NCI-H2171 (cell line): ENCODE measurements at places on chromosomes 4 and X.

DNA sequence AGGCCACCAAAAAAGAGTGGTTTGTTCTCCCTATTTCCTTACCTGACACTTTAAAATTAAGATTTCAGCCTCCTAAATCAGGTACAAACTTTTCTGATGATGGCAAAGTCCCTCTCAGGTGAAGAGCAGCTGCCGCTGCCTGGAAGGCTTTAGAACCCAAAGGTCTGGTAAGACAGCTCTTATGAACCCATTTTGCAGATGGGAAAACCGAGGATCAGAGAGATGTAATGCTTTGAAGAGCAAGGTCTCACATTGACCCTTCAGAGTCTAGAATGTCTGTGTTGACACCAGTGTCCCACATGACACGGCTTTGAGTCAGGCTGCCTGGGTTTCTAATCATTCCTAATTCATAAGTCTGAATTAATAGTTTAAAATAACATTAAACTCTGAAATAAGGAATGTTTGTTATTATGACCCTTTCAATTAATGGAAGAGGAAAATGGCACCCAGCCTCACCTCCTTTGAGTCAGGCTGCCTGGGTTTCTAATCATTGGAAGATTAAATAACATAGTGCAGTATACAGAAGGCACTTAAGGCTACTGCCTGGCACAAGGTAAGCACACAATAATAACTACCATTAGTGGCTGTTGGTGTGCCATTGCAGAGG, 27.9 kb upstream of the KIAA0232 start:
- DNase-seq = no peak

DNA sequence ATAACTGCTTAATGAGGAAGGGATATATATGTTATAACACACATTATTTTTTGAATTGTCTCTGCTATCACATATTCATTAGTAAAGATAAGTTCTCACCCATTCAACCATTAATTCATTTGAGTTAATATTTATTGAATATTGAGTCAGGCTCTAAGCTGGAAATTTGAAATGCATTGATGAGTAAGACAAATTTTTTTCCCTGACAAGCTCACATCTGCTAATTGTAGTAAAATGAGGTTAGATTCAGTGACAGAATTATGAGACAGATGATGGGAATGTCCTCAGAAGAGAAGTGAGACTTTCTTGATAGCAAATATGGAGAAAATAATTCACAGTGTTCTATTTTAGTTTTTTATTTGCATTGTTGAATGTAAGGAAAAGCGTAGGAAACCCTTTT, 194.3 kb downstream of the SLC4A4 start:
- DNase-seq = no peak

DNA sequence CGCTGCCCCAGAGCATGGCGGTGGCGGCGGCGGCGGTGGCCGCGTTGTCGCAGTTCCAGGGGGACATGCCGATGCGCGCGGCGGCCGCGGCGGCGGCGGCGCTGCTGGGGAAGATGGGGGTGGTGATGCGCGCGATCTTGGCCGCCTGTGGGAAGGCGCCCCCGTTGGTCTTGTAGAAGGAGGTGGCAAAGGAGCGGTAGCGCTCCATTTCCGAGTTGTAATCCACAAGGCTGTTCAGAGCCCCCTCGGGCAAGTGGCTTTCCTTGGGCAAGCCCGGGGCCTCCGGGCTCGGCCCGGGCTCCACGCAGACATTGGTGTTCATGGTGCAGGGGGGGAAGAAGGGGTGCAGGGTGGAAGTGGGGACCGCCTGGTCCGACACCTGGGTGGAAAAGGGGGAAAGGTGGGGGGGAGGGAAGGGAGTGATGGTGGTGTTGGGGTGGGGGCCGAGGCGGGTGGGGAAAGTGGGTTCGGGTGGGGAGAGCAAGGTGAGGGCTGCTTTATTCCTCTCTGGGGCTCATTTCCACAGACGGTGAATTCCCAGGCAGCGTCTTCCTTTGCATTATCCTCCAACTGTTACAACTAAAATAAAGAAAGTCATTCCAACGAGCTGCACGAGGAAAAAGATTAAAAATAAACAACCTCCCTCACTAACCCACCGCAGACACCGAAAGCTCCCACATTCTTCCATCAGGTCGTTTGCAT, 3.1 kb downstream of the CXXC4 start:
- peak; percentile 10 for DNase-seq

DNA sequence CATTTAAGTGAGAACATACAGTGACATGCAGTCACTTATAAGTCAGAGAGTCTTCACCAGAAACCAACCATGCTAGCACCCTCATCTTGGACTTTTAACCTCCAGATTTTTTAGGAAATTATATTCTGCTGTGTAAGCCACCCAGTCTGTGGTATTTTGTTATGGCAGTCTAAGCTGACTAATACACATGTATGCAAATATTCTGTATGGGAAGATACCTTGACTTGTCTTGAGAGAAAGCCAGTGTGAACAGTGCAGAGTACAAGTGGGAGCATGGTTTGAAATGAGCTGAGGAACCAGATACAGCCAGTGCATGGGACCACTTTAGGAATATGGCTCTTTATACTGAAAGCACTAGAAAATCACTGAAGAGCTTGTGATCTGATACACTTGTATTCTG, 110.4 kb upstream of the MAP9 start:
- DNase-seq = no peak

DNA sequence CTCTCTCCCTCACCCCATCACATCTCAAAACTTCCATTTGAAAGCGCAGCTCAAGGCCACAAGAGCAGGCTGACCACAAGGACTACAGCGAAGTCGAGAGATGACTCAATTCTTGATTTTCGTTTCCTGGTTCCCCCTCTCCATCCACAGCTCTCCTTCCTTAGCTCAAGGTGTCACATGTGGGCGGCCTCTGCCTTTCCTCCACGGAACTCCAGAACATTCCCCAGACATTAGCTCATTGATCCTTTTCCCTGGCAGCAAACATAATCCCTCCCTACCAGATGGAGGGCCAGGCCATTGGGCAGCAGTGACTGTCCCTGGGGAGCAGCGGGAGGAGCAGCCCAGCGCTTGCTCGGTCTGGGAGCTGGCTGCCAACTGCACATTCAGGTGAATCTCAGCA, 56.3 kb downstream of the CCDC149 start:
- DNase-seq = no peak

GRCh38 chrX:72269671-72270251, 7.3 kb downstream of the RPS4X start:
- no peak for DNase-seq

DNA sequence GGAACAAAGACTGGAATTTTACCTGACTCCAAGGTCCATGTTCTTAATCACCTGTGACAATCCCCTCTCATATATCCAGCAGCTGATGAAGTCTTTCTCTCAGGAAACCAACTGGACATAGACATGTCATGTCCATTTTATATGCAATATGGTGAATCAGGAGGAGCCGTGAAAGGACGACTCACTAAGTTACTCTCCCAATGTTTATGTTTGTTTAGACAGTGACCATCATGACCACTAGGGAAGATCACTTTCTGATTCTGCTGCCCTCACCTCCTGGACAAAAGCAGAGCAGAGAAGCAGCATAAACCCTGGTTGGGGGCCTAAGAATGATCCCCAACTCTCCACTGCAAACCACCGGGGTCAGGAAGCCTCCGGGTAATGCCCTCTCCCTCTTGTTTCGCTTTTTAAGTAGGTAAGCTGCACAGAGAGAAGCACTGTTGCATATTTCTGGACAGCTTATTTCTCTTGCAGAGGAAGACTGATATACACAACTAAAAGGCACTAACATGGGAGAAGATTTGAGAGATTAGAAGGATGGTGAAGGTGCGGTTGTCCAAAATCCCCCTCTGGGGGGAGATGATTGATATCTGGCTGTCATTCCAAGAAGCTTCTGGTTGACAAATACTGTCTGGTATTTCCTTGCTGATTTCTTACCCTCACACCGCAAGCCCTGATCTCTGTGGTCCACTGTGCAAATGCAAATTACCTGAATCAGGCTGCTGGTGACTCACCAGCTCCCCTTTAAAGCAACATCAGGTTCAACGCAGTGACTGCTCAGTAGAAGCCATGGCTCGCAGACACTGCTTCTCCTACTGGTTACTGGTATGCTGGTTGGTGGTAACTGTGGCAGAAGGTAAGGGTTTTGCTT, at the start of gene ODAPH:
TSS of gene ODAPH (plus strand) at position 773 of the 871 bp plus-strand sequence. CDS start at position 790, 17 bp downstream.
- DNase-seq = no peak

DNA sequence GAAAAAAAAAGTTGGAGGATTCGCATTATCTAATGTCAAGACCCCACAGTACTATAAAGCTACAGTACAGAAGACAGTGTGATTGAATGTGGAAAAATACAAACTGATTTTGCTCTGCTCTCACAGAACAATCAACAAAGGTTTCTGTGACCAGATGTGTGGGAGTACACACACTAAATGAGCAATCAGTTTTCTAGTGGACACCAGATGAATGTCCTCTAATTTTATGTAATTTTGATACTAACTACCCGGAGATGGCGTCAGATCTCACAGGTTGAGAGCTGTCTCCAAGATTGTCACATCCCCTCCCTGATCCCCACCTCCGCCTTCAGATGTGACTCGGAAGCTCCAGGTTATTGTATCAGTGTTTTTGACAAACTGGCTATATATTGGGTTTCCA, 81.9 kb upstream of the HUWE1 start:
- no peak for DNase-seq

DNA sequence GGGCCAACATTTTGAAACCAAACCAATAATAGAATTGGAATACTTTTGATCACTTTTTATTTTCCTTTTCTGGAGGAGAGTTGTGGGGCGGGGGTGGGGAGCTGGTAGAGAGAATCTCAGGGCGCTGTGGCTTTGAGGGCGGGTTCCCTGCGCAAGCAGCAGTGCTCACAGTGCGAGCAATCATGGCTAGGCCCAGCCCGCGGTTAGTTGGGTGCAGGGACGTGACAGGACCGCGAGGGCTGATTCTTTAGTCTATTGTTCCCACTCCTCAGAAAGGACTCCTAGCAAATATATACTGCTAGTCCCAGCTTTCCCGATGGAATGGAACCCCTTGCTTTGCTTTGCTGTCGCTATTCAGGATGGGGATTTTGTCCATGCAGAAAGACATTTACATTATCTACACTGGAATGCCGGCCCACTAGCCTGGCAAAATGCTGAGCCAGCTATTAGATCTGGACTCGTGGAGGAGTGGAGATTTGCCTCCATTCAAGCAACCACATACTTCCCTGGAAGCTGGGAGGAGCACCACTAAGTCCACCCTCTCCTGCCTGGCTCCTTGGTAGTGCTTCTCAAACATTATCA, 23.9 kb upstream of the APLN start:
- no peak for DNase-seq

DNA sequence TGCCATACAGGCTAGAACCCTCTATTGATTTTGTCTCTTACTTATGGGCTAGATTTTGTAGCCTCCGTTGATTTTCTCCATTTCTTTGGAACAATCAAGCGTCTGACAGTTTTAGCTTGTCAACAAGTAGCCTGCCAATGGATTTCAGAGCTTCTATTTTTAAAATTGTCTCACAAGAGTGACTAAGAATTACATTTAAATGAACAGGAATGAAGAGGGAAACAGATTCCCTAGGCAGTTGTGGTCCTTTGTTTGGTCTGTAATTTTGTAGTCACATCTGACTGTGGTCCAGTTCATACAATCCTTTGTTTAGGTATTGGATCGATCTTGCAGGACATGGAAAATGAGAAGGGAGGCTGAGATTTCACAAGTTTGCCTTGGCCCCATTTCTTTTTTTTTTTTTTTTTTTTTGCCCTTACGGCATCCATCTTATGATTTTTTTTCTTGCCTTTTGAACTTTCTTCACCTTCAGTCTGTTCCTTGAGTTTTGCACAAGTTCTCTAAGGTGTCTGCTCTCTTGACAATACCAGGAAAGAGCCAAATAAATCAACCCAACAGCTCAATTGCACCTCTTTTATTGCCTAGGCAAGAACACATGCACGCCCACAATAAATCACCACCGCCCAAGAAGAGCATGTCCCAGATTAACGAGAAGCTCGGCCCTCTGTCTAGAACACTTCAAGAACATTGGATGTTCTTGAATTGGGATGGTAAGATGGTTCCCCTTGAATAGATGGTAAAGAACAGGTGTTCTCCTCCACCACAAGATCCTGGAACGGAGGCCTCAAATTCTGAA, 86.5 kb upstream of the EGFL6 start:
- DNase-seq = no peak
